CD4-positive, CD25-positive, alpha-beta regulatory T cell (primary cell): ENCODE measurements at places on chromosomes 12 and 14. TPM values are rescaled to one million over a fixed set of nuclear protein-coding genes. Genes with fewer than 3 reads are reported as not detected.

The KLRC1 gene
- not detected for total RNA-seq

The CPNE6 gene
- not detected for total RNA-seq

The ADAM21 gene
- not detected for total RNA-seq

The KLHDC1 gene
- total RNA-seq, result 3.1 TPM

The ASCL1 gene
- total RNA-seq, result not detected

The CEP170B gene
- total RNA-seq, result 3.1 TPM

- H3K27me3 ChIP-seq, result peaks cover 9% of the 10 kb centered on the region
- DNase-seq, result no peak
- no peaks in the 10 kb centered on the region for H3K4me1 ChIP-seq
Measured at GRCh38 chr12:2163177-2163941, 110.6 kb downstream of the CACNA1C start.

GRCh38 chr14:104150136-104151025, 12.0 kb downstream of the KIF26A start:
- no peaks in the 10 kb centered on the region for H3K4me1 ChIP-seq
- no peaks in the 10 kb centered on the region for H3K36me3 ChIP-seq
- no peak overlapping the region for H3K27ac ChIP-seq
- H3K4me3 ChIP-seq, result no peak overlapping the region
- H3K27me3 ChIP-seq, result no peaks in the 10 kb centered on the region

GRCh38 chr12:6551063-6551461, 4.8 kb downstream of the IFFO1 start:
- H3K4me3 ChIP-seq, result no peak overlapping the region
- no peaks in the 10 kb centered on the region for H3K27me3 ChIP-seq
- peaks cover 52% of the 10 kb centered on the region for H3K36me3 ChIP-seq
- peaks cover 40% of the 10 kb centered on the region for H3K4me1 ChIP-seq

GRCh38 chr12:68482660-68483059, 128.0 kb upstream of the RAP1B start:
- H3K27me3 ChIP-seq, result no peaks in the 10 kb centered on the region
- H3K4me3 ChIP-seq, result peak overlapping the region; percentile 30
- peaks cover 20% of the 10 kb centered on the region for H3K4me1 ChIP-seq
- H3K27ac ChIP-seq, result no peak overlapping the region
- DNase-seq, result no peak

- peaks cover 4% of the 10 kb centered on the region for H3K4me1 ChIP-seq
- H3K27me3 ChIP-seq, result peaks cover 6% of the 10 kb centered on the region
- H3K4me3 ChIP-seq, result no peak overlapping the region
- no peaks in the 10 kb centered on the region for H3K36me3 ChIP-seq
- DNase-seq, result no peak
Measured at GRCh38 chr14:103058164-103059055, 1.1 kb upstream of the CDC42BPB start.

- no peaks in the 10 kb centered on the region for H3K4me1 ChIP-seq
- no peaks in the 10 kb centered on the region for H3K36me3 ChIP-seq
- no peak for DNase-seq
- H3K27me3 ChIP-seq, result no peaks in the 10 kb centered on the region
Measured at GRCh38 chr14:92495027-92495426, 18.6 kb upstream of the RIN3 start.

GRCh38 chr14:81584495-81584894, 50.8 kb upstream of the SEL1L start:
- H3K27ac ChIP-seq, result no peak overlapping the region
- no peaks in the 10 kb centered on the region for H3K27me3 ChIP-seq
- no peak for DNase-seq
- H3K4me1 ChIP-seq, result no peaks in the 10 kb centered on the region
- H3K36me3 ChIP-seq, result no peaks in the 10 kb centered on the region

- H3K4me1 ChIP-seq, result no peaks in the 10 kb centered on the region
- no peaks in the 10 kb centered on the region for H3K36me3 ChIP-seq
- no peak overlapping the region for H3K4me3 ChIP-seq
- peaks cover 7% of the 10 kb centered on the region for H3K27me3 ChIP-seq
- H3K27ac ChIP-seq, result no peak overlapping the region
Measured at GRCh38 chr12:16606201-16606849, 363 bp upstream of the LMO3 start.

DNA sequence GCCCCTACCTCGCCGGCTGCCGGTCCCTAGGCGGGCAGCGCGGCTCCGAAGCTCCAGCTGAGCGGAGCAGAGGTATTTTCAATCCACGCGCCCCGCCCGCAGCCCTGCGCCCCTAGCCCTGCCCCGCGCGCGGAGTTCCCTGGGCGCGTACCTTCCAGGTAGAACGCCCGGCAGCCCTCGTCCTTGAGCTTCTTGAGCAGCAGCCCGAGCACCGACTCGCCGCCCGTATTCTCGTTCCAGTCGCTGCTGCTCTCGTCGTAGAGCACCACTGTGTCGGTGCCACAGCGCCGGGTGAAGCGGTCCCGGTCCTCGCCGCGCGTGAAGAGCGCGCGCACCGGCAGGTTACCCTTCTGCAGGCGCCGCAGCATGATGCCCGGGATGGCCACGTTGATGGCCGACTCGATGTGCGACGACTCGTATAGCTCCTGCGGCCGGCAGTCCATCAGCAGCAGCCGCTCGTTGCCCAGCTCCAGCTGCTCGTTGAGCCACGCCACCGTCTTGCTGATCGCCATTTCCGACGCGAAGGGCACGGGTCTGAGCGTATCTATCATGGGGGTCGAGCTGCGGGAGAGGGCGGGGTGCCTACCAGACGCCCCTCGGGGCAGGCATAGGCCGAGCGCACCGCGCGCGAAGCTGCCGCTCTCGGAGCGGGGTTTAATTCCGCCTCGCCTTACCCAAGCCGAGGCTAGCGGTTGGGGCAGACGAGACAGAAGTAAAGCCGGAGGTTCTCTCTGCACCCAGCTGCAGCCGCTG, 636 bp downstream of the DUSP6 start:
- H3K4me1 ChIP-seq, result peaks cover 62% of the 10 kb centered on the region
- no peaks in the 10 kb centered on the region for H3K36me3 ChIP-seq
- peak; percentile 50 for DNase-seq
- peak overlapping the region; percentile 69 for H3K27ac ChIP-seq

GRCh38 chr14:96165493-96166436, 38.9 kb upstream of the BDKRB2 start:
- H3K36me3 ChIP-seq, result no peaks in the 10 kb centered on the region
- no peaks in the 10 kb centered on the region for H3K27me3 ChIP-seq
- H3K4me1 ChIP-seq, result no peaks in the 10 kb centered on the region
- H3K4me3 ChIP-seq, result no peak overlapping the region
- no peak for DNase-seq

- H3K4me1 ChIP-seq, result peaks cover 16% of the 10 kb centered on the region
- no peak overlapping the region for H3K27ac ChIP-seq
- DNase-seq, result no peak
- H3K27me3 ChIP-seq, result peaks cover 2% of the 10 kb centered on the region
- H3K4me3 ChIP-seq, result no peak overlapping the region
- H3K36me3 ChIP-seq, result no peaks in the 10 kb centered on the region
Measured at GRCh38 chr12:122003651-122004611, 17.8 kb upstream of the BCL7A start.

DNA sequence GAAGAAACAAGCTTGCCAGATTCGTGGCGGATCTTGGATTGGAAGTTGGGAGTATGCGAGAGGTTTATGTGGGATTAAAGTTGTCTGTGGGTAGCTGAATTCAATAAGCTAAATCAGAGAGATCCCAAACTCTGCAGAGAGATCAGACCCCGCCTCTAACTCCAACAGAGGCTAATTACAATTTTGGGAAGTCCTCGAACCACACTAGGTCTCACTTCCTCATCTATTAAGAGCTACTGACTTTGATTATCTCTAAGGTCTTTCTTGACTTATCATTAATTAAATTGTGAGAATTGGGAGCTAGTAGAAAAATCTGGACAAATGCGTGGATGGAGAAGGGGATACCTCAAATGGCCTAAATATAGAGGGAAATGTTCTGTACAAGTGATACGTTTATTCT, 9.1 kb downstream of the NTF3 start:
- no peak for DNase-seq
- H3K27ac ChIP-seq, result no peak overlapping the region
- H3K36me3 ChIP-seq, result no peaks in the 10 kb centered on the region
- H3K27me3 ChIP-seq, result peaks cover 5% of the 10 kb centered on the region
- H3K4me3 ChIP-seq, result no peak overlapping the region

- H3K36me3 ChIP-seq, result no peaks in the 10 kb centered on the region
- H3K4me1 ChIP-seq, result peaks cover 7% of the 10 kb centered on the region
- no peak overlapping the region for H3K4me3 ChIP-seq
- H3K27me3 ChIP-seq, result no peaks in the 10 kb centered on the region
Measured at GRCh38 chr12:120677765-120678473, 9.0 kb upstream of the MLEC start.

DNA sequence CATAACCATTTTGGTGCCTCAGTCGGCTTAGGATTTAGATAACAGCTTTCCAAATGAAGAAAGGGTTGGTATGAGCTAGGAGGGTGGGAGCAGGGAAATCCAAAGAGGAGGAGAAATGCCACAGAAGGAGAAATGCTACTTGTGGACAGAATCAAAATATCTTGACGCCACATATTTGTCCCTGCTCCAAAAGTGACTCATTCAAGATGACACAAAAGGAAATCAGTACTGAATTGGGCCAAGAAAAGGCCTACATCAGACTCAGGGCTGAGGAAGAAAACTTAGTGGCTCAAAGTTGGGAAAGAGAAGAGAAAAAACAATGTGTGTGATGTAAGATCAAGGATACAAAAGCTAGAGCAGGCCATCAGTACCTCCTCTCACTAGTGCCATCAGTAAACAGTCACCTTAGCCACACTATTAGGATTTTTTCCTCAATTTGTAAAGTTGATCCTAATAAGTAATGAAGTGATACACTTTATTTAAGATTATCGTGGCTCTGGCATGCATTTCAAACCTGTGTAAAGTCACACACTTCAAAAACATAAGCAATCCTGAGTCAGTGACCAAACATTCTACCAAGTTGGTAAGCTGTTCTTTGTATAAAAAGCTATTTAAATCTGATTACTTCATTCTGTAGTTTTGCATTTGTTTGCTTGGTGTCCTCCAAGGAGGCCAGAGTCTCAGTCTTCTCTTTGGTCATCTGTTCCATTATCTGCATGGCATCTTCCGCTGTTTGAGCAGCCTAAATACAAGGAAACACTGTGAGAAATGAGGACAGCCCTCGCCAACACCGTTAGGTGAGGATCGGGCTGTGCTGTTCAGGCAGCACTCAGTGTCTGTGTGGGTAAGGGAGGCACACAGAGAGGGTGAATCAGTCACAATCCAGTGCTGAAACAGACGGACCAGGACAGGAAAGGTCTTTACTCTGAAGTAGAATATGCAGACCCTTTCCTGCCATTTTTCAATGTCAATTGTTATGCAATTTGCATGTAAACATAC, 52.6 kb upstream of the VPS33A start:
- peaks cover 68% of the 10 kb centered on the region for H3K36me3 ChIP-seq
- H3K27ac ChIP-seq, result no peak overlapping the region
- DNase-seq, result no peak
- H3K4me3 ChIP-seq, result no peak overlapping the region
